ENCODE measurements at places on chromosomes 7 and 10.

DNA sequence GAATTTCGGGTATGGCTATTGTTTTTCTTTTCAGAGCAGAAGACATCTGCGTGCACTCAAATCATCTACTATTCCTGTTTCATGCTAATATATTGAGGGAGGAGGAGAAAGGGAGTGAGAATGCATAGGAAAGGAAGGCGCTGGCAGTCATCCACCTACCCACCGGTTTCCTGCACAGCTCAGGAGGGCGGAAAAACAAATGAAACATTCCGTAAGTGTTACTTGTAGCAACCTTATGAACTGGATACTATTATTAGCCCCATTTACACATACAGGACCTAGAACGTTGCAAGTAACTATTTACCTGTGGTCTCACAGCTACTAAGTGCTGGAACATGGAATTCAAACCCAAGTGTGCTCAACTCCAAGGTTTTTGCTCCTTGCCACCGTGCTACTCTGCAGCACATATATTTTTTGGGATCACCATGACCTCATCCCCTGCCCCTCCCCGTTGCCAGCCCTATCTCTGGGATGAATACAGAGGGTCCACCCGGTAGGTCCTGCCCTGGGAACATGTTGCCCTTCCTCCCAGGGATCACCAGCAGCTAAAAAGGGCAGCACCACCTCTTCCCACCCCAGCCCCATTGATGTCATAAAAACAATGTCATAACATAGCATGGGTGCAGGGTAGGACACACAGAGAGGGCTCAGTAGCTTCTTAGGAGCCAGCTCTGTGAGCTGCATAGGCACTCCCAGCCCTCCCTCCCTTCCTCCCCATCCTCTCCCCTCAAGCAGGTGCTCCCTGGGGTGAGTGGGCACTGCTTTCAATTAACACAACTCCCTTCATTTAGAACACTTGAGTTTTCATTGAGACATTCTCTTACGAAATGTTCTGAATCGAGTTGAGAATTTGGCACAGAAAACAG, 16.9 kb downstream of the GFRA1 start:
- DNase-seq: no peak

DNA sequence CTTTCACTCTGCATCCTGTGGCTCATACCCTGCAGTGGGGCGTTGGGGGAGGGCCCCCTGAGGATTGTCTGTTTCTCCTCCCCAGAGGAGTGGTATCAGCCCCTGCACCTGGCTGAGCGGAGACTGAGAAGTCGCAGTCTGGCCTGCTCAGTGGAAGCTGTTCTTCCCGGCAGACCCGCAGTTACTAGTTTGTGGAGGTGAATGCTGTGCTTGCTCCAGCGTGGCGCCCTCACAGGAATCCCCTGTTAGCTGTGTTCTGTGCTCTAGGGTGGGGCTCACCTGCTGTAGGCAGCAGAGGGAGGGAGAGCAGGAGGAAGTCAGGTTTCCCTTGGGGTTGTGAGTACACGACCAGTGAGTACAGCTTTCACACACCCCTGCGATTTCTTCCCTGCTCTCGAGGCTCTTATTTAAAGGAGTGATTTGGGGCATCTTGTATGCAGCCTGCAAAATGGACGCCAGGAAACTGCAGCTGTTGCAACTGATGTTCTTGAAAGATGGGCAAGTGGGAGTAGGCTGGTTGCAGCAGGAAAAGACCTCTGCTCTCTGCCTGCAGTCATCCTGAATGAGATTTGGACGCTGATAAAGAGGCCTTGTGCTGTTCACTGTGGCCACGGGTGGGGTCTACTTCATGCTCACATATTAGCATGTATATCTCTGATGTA, 66.4 kb downstream of the HK1 start:
- no peak for DNase-seq

DNA sequence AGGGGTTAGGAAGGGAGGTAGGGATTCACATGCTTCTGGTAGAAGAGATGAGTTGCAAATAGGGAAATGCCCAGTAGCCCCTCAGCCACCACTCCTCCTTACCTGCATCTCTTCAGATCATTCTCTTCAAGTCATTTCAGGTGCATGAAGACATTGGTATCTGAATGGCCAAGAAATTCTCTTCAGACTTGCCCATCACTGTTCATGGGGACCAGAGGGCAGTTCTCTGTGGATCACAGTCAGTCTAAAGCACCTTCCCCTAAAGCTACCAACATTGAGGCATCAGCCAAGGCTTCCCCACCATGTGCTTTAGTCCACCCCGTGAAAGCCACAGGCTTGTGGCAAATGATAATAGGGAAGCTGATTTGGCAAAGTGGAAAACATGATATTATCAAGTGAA, 319.4 kb upstream of the ZNF32 start:
- no peak for DNase-seq

DNA sequence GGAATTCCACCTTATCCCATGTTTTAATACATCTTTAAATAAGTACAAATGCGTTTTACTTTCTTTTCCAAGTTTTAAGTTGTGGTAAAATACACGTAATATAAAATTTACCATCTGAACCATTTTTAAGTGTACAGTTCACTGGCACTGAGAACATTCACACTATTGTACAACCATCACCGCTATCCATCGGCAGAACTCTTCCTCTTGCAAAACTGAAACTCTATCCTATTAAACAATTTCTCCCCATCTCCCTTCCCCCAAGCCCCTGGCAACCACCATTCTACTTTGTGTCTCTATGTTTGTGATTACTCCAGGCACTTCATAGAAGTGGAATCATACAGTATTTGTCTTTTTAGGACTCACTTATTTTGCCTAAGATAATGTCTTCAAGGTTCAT, 33.8 kb downstream of the HIP1 start:
- DNase-seq: no peak

DNA sequence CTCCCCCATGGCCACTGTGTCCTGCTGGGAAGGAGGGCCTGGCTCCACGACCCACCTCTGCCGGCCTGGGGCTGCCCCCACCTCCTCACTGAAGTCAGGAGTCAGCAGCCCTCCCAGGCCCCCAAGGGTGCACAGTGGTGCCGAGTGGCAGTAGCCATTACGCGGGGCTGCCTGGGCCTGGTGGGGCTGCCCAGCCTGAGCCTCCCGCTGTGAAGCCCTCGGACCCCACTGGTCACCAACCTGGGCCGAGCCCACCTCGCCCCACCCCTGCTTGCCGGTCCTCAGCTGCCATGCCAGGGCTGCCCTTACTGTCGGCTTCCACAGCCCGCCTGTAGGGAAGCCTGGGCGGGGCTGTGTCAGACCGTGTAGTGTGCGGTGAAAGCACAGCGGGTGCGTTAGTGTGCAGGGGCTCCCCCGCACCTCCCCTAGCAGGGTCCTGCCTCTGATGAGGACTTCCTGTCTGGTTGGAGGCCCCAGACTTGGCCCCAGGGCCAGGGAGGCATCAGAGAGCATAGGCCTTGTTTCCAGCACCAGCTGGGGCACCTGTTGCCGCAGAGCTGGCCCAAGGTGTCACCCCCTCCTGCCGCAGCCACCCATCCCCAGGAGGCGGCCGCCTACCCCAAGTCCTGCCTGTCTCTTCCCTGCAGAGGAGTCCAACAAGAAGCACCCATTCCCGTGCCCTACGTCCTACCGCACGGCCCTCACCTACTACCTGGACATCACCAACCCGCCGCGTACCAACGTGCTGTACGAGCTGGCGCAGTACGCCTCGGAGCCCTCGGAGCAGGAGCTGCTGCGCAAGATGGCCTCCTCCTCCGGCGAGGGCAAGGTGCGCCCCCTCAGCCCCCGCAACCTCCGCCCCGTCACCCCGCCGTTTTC, 10.0 kb downstream of the TMEM120A start:
- DNase-seq: no peak

DNA sequence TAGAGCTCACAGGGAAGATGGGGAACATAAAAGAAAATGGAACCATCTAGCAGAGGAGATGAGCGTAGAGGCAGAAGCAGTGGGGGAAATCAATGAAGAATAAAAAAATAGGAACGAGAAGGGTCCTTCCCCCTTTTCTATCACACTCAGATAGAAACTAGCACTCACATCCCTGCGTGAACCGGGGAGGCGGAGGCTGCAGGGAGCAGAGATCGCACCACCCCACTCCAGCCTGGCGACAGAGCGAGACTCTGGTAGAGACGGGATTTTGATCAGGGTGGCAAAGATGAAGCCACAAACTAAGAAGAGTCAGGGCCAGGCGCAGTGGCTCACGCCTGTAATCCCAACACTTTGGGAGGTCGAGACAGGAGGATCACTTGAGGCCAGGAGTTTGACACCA, 64.7 kb upstream of the ECHDC3 start:
- DNase-seq: no peak

DNA sequence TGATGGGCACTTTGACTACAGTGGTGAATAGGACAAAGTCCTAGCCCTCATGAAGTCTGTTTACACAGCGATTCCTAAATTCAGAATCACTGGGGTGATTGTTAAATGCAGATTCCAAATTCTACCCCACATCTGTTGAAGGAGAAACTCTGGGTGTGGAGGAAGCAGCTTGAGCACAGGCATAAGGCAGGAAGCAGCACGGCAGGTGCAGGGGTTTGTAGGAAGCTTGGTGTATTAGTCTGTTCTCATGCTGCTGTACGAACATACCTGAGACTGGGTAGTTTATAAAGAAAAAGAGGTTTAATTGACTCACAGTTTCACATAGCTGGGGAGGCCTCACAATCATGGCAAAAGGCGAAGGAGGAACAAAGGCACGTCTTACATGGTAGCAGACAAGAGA, 5.1 kb downstream of the AKR1E2 start:
- no peak for DNase-seq

Measured in renal cortex interstitium (tissue), 15 donors.